ENCODE measurements at places on chromosomes 1 and 21.

DNA sequence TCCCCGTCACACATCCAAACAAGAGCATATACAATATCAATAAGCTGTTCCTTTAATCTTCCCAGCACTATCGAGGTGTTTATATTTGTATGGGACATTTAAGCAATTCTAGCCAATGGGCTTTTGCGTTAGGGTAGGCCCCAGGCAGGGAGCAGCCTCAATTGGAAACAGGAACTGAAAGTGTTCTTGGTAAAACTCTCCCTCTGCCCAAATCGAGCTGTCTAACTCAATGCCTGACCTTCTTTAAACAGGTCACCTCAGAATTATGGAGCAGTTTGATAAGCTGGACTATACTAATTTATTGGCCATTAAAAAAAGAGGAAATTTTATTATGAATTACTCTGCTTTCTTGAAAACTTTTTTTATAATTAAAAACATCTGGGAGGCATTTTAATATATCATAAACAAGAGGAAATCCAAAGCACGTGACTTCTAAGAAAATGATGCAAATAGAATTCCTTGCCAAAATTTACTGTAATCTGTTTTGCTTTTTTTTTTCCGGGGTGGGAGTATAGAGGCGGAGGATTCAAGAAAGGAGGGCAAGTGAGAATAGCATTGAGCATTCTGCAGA lies 498.1 kb downstream of the LMO4 start:
- DNase-seq: no peak
- H3K36me3 ChIP-seq: no peaks in the 10 kb centered on the region
- H3K4me1 ChIP-seq: no peaks in the 10 kb centered on the region
- H3K4me3 ChIP-seq: no peak overlapping the region

DNA sequence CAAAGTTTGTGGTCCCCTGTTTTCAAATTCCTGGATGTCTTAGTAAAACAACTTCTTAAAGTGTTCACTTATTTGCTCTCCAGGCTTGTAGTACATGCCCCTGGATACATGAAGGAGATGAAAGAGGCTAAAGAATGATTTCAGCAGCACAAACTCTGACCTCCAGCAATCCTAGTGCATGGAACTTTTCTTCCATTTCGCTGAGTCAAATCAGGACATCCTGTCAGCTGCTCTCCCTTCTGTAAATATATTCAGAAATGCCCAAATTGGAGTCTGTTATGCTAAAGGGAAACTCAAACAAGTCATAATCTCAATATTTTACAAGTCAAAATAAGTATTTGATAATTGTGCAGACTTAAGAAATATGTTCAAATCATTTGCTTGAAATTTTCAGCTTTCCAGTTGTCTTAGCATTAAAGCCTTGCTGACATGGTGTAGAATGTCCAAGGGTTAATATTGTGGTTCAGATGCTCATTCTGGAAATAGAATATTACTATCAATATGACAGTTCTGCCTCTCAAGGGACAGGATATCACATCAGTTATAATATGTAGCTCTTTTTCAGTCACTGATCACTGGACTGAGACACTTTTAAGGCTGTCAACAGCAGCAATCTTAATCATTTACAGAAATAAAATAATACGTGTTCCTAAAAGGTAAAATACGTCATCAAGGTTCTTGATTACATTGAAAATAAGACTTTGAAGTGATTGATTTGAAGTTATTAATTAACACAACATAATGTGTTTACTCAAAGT lies 1157.3 kb downstream of the PLA2G4A start:
- DNase-seq: no peak
- no peaks in the 10 kb centered on the region for H3K4me1 ChIP-seq
- H3K27ac ChIP-seq: no peak overlapping the region
- H3K36me3 ChIP-seq: no peaks in the 10 kb centered on the region
- no peak overlapping the region for H3K4me3 ChIP-seq

GRCh38 chr1:232142403-232143314 lies 487.3 kb downstream of the SIPA1L2 start:
- no peak overlapping the region for H3K4me3 ChIP-seq
- no peaks in the 10 kb centered on the region for H3K27me3 ChIP-seq
- peaks cover 3% of the 10 kb centered on the region for H3K4me1 ChIP-seq
- H3K27ac ChIP-seq: no peak overlapping the region
- no peak for DNase-seq
- no peaks in the 10 kb centered on the region for H3K36me3 ChIP-seq

DNA sequence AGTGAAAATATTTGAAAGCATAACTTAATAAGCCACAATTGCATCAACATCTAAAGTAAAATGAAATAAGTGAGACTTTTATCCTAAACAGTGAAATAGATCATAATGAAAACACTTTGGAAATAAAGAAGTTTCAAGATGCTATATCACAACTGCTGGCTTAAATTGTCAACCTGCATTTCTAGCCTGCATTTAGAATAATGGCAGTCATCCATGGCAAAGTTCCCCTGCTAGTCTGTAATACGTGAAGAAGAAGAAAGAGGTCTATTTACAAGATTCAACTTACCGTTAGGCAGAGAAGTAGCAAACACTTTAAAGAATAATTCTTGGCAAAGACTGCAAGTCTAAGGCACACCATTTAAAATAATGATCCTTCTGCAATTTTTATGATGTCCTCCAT lies 133.6 kb downstream of the DPYD start:
- H3K27me3 ChIP-seq: no peaks in the 10 kb centered on the region
- H3K4me1 ChIP-seq: no peaks in the 10 kb centered on the region
- H3K36me3 ChIP-seq: no peaks in the 10 kb centered on the region
- H3K4me3 ChIP-seq: no peak overlapping the region
- DNase-seq: no peak

DNA sequence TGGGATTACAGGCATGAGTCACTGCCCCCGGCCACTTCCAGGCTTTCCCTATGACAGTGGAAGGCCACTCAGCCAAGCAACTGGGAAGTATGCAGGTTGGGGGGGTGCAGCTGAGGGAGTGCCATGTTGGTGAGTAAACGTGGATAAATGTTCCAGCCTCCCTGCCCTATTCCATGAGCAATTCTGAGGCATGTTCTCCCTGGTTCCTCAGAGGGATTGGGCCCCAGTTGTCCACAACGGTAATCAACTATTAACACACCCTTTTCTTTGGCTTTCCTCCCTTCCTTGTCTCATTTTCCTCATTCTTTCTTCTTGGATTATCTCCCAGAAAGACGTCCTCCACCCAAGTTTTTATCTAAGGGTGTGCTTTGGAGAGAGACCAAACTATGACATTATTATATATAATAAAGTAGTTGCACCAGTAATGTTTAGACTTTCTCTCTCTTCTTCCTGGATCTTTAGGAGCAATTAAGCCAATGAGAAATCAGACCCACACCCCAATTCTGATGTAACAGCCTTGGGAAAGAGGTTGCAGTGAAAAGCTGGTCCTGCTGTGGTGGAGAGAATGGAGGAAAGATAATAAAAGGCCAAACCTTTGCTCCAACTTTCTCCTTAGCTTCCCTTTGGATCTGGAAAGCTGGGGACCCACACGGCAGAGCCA lies 6.8 kb upstream of the SLAMF9 start:
- DNase-seq: no peak
- no peak overlapping the region for H3K27ac ChIP-seq
- H3K4me3 ChIP-seq: no peak overlapping the region
- peaks cover 2% of the 10 kb centered on the region for H3K4me1 ChIP-seq
- H3K27me3 ChIP-seq: no peaks in the 10 kb centered on the region

DNA sequence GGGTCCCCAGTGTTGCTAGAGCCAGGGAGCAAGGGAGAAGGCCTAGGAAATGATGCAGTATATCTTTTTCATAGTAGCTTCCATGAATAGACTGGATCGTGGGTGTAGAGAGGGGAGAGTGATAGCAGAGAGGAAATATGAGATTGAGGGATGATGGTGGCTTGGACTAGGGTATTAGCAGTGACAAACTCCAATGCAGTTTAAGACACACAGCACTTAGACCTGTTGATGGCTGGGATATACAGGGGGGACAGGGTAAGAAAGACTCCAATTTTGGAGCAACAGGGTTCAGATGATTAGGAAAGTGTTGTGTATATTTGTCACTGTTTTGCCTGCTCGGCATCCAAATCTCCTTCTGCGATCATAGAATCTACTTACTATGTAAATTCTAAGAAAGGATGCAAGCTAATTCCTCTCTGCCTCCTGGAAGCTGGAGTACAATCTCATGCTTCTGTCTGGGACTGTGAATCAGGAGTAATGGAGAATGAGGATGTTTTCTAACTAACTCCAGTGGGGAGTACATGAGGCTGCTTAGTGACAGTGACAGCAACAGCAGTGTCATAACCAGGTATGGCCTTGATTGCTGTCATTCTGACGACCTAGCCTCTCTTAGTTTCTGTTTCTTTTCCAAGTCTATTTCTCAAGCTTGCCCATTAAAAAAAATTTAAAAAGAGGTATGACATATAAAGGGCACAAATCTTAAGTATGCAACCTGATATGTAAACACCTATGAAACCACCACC lies 47.5 kb downstream of the SYDE2 start:
- H3K27ac ChIP-seq: no peak overlapping the region
- DNase-seq: no peak
- H3K36me3 ChIP-seq: no peaks in the 10 kb centered on the region
- peaks cover 2% of the 10 kb centered on the region for H3K4me1 ChIP-seq
- no peaks in the 10 kb centered on the region for H3K27me3 ChIP-seq

DNA sequence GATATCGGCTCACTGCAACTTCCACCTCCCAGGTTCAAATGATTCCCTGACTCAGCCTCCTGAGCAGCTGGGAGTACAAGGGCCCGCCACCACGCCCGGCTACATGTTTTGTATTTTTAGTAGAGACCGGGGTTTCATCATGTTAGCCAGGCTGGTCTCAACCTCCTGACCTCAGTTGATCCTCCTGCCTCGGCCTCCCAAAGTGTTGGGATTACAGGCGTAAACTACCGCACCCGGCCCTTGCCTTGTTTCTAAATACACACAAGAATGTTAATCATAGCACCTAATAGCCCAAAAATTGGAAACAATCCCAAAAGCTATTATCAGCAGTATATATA lies 1.2 kb upstream of the MSTO1 start:
- no peaks in the 10 kb centered on the region for H3K27me3 ChIP-seq

DNA sequence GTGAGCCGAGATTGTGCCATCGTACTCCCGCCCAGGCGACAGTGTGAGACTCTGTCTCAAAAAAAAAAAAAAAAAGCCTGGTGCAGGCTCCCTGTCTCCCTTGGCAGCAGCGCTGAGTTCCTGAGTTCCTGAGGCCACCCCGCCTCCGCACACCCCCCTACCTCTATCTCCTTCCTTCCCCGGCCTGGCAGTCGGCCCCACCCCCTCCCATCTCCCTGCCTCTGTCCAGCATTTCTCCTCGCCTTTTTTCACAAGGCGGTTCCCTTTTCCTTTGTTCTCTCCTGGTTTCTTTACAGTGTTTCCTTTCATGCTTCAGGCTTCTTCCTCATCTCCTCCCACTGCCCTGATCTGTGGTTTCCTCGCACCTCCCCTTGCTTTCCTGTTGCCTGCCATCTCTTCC lies 2.7 kb downstream of the RORC start:
- H3K4me1 ChIP-seq: peaks cover 32% of the 10 kb centered on the region
- H3K4me3 ChIP-seq: no peak overlapping the region
- peak overlapping the region; percentile 26 for H3K27ac ChIP-seq
- no peaks in the 10 kb centered on the region for H3K36me3 ChIP-seq
- DNase-seq: peak; percentile 91

- no peak overlapping the region for H3K4me3 ChIP-seq
- no peaks in the 10 kb centered on the region for H3K36me3 ChIP-seq
- H3K4me1 ChIP-seq: no peaks in the 10 kb centered on the region
- no peaks in the 10 kb centered on the region for H3K27me3 ChIP-seq
- H3K27ac ChIP-seq: no peak overlapping the region
Observed at GRCh38 chr1:7107109-7107830, 322.0 kb downstream of the CAMTA1 start.

DNA sequence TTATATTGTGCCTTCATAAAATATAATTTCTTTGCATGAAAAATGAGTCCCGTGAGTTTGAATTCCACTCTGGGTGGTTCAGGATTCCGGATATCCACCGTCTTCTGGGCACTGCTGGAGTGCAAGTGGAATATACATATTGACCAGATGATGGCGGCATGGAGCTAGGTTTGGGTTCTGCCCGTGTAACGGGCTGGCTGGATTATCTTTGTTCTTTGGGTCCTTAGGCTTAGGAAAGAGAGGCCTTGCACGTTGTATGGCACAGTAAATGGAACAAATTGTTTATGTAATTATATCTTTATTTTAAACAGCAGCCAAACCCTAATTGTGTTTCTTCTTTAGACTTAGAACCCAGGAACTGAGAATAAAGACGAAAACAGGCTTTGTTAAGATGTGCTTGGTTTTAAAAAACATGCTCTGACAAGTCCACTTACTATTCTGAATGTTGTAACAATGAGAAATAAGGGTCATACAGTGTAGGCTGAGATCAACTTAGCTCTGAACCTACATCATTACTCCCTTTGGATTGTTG lies 13.5 kb upstream of the ACBD6 start:
- H3K27ac ChIP-seq: no peak overlapping the region
- peak; percentile 82 for DNase-seq
- H3K27me3 ChIP-seq: no peaks in the 10 kb centered on the region
- H3K4me1 ChIP-seq: no peaks in the 10 kb centered on the region
- no peaks in the 10 kb centered on the region for H3K36me3 ChIP-seq

- H3K27ac ChIP-seq: no peak overlapping the region
- H3K4me3 ChIP-seq: no peak overlapping the region
- no peaks in the 10 kb centered on the region for H3K4me1 ChIP-seq
- H3K27me3 ChIP-seq: no peaks in the 10 kb centered on the region
- DNase-seq: no peak
Observed at GRCh38 chr1:96973605-96974004, 252.0 kb downstream of the PTBP2 start.

DNA sequence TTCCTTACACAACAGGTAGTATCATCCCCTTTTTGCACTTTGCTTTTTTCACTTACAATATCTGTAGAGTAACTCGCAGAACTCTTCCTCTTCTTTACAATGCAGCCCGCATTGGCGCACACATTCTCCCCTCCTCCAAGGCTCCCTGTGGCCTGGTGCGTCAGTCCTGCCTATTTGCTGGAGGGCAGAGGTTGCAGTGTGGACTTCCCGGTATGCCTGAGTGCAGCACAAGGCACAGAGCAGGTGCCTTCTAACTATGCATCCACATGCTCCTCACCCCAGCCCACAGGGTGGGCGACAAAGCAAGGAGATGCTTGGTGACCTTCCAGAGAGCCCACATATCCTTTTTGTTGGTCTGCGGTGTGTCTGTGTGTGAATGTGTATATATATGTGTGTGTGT lies 53.3 kb downstream of the ARHGEF11 start:
- no peak overlapping the region for H3K4me3 ChIP-seq
- no peak overlapping the region for H3K27ac ChIP-seq
- no peaks in the 10 kb centered on the region for H3K27me3 ChIP-seq
